Dermis blood vessel endothelial cell (primary cell): ENCODE measurements at places on chromosomes 2 and 18.

GRCh38 chr2:12109363-12110017 is 363.1 kb downstream of the LPIN1 start:
- no peak for DNase-seq

DNA sequence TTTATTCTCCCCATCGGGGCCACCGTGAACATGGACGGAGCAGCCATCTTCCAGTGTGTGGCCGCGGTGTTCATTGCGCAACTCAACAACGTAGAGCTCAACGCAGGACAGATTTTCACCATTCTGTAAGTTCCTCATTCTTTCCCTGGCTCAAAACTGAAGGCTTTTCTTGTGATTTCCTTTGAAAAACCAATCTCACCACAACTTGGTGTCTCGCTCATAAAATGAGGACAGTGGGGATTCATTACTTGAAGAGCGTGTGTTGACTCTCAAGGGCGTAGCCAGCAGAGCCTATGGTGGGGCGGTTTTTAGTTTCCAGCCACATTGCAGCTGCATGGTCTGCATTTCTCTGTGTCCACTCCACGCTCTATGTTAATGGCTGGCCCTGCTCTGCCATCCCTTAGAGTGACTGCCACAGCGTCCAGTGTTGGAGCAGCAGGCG is 29.0 kb downstream of the SLC1A4 start:
- DNase-seq: no peak

- peak; percentile 17 for DNase-seq
These were observed 145.5 kb downstream of the ACKR3 start for GRCh38 chr2:236715077-236715476.

DNA sequence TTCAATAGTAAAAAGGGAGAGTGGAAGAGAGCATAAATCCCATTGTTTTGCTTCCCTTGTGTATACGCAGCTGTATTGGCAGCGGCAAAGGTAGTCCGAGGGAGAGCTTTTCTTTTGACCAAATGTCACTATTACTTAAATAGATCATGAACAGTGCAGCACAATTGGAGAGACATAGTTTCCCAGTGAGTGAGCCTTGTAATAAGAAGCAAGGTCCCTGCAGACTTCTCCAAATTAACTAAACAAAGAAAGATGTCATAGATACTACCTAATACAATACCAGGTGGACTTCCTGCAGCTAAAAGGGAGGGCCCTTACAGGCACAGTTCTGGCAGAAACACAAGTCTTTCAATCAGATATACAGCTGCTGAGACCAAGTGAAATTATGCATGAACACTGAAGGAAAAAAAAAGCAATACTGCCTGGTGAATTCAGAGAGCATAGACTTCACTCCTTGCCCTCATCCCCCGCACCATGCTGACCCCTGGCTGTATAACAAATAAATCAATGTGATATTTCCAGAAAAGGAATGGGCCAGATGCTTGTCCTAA is 404.7 kb upstream of the CDH2 start:
- peak; percentile 4 for DNase-seq

- DNase-seq: no peak
These were observed 217.0 kb upstream of the TMEFF2 start for GRCh38 chr2:192411755-192412154.

DNA sequence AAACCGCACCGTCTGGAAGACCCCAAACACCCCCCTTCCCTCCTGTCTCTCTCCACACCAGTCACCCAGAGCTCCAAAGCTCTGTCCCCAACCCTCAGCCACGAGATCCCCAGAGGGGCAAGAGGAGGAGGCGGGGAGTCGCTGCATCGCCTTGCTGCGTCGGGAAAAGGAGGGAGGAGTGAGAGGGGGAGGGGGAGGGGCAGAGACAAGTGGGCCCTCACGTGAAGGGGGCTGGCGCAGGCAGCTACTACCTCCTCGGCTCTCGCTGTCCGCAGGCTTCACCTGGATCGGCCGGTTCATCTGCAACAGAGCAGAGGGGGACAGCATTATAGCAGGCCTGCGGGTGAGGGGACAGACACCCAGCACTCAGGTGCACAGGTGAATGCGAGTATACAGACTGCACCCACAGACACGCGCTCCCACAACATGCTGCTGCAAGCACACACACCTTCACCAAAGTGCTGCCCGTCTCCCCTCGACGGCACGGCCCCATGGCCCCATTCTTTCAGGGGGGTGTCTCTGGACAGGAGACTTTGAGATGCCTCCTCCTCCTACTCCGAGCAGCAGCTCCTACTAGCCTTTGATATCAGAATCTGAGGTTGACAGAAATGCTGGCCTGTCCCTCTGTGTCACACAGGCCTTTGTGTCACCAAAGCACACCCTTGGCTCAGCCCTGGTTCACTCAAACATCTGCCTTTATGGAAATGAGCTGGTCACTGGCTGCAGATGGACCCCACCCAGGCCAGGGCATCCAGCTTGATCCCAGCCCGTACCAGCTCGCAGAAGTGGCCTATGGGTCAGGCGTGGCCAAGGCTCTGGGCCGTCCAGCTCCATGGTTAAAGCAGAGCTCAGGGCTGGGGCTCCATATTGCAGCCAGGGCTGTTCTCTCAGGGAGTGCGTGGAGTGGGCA is 243.8 kb downstream of the CELF4 start:
- no peak for DNase-seq

DNA sequence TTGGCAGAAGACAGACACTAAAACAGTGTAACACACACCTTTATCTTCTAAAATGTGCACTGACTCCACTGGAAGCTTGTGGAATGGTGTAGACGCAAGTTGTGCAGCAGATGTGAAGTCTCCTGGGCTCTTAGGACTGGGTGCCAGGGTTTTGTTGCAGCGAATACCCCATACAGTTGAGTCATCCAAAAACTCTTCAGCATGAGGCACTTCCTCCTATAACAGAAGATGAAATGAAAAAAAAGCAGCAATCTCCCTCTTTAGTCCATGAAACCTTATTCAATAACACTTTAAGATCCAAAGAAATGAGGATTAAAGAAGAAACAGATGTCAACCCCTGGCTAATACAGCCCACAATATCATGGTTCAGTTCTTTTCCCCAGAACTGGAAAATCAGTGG is 22.2 kb downstream of the BUB1 start:
- DNase-seq: no peak

- DNase-seq: no peak
These were observed 98.2 kb upstream of the ASAP2 start for GRCh38 chr2:9108210-9108967.

DNA sequence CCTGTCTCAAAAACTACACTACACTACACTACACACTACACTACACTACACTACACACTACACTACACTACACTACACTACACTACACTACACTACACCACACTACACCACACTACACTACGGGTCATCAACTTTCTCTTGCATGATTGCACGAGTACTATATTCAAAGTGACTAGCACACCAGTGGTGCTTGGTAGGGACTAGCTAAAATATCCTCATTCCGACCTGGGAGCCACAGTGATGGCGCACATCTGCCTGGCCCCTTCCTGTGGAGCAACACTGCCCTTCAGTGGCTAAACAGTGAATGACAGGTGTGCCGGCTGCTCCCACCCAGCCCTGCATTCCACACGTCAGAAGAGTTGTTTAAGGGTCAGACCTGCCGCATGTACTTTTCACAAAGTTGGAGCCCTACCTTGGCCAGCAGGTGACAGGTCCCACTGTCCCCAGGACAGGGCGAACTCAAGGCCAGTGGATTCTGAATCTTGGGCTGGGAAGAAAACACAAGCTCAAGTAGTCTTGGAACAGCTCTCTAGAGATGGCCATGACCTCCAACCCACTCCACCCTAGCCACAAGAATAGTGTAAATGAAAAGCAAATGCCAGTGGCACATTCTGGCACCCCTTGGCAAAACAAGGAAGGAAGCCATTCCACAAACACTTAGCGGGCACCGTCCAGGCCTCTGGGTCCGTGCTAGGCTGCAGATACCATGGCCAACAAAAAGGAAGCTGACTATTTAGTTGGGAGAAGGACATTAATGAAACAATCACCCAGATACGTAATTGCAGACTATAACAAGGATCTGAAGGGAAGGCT is 79.7 kb upstream of the MSH2 start:
- peak; percentile 83 for DNase-seq

- no peak for DNase-seq
These were observed 758.4 kb upstream of the TMEFF2 start for GRCh38 chr2:192953116-192953515.

GRCh38 chr18:9550429-9550828 is 63.9 kb downstream of the PPP4R1 start:
- no peak for DNase-seq

- peak; percentile 56 for DNase-seq
These were observed 1.3 kb upstream of the KCMF1 start for GRCh38 chr2:84969511-84970209.

GRCh38 chr2:226213717-226214116 is 585.9 kb downstream of the IRS1 start:
- DNase-seq: no peak

DNA sequence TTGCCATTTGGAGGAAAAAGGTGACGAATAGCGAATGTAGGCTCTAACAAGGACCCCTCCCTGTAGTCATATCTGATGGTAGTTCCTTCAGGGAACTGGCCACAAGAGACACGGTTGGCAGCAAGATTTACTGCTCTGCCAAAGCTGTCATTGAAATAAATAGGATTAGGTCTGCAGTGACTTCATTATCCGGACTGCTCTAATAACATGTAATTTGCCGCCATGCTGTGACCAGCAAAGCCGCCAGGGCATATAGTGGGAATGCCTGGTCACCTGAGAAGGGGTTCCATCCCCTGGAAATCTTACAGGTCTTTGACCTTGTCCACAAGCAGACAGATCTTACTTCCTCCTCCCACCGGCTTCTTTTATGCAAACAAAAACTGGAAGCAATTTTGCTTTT is 59.4 kb upstream of the LAPTM4A start:
- DNase-seq: no peak

DNA sequence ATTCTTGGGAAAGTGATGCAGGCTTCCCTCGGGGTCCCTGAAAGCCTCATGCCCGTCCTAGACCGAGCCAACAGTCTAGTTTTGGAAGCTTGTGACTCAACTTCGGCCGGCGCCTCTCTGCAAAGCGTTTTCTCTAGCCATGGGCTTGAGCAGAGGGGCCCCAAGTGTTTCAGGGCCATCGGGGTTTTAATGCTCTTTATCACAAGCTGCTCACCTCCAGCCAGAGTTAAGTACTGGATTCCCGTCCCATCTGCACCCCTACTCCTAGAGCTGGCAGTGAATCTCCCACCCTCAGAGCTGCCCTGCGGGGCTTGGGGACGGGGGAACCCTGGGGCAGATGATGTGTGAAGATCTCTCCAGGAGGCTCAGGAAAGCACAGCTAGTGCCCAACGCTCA is 7.3 kb downstream of the RAX start:
- DNase-seq: no peak
